Epithelial cell of proximal tubule (primary cell): ENCODE measurements at places on chromosomes 1 and 21. TPM values are rescaled to one million over a fixed set of nuclear protein-coding genes. Genes with fewer than 3 reads are reported as not detected.

DNA sequence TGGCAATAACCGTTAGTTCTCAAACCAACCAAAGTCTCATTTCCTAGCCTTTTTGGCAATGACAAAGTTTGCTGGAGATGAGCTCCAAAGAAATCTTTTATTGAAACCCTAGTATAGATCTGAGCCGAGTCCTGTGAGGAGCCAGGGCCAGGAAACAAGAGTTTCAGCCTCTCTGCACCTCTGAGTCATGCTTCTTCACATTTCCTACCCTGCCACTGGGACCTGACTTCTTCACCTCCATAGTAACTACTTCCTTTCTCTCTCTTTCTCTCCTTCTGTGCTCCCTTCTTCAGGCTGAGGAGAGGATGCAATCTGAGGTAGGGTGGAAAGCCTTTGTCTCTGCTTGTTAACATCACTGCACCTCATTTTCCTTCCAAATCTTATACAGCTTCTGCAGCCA, 38.7 kb upstream of the IPO9 start:
- DNase-seq = no peak

DNA sequence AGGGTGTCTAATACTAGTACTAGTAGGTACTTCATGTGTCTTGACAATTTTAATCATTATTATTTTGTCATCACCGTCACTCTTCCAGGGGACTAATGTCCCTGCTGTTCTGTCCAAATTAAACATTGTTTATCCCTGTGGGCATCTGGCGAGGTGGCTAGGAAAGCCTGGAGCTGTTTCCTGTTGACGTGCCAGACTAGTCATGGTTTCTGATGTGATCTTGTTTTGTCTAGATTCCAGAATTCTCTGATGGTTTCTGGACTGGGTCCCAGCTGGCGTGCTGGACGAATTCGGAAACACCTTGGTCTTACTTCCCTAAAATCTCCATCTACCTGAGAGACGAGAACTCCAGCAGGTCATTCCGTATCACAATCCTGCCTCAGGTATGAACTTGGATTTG, 66.1 kb upstream of the FAM3B start:
- no peak for DNase-seq

- DNase-seq = no peak
Measured at GRCh38 chr1:239555350-239555749, 169.0 kb downstream of the CHRM3 start.

DNA sequence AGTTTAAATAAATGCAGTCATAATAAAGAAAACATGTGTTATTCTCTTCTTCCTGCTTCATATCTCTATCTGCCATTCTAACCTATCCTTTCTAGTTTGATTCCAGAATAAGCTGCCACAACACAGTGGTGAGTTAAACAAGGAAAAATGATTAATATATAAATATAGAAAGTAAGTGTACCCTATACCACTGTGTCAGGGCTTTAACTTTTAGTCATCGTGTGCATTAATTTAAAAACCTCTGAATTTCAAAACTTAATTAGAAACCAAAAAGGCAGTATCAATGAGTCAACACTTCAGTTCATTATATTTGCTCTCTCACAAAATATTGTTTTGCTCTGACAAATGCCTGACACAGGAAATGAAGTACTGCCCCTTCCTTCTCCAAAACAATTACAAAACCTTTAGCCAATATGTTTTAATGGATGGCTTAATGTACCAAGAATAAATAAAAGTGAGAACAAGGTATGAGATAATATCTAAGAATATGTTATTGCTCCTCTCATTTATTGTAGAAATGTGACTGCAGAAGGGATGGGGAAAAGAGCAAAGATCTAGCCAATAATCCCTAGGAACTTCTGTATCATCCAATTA, 634.8 kb downstream of the KCNT2 start:
- DNase-seq = no peak

The CNR2 gene
- not detected in 2 replicates for total RNA-seq

- no peak for DNase-seq
Measured at GRCh38 chr1:62810420-62811274, 26.7 kb downstream of the ATG4C start.
